Calu3 (cell line): ENCODE measurements at places on chromosomes 1 and 21. TPM values are rescaled to one million over a fixed set of nuclear protein-coding genes. Genes with fewer than 3 reads are reported as not detected.

- no peaks in the 10 kb centered on the region for H3K36me3 ChIP-seq
- no peak overlapping the region for H3K27ac ChIP-seq
- peaks cover 69% of the 10 kb centered on the region for H3K27me3 ChIP-seq
Measured at GRCh38 chr1:112172294-112172882, 182.9 kb upstream of the KCND3 start.

TMEM82 gene
- not detected in 2 replicates for total RNA-seq

DNALI1 gene
- total RNA-seq: 4.8 and 5.2 TPM in 2 replicates

NLRP3 gene
- 0.26 and 0.32 TPM in 2 replicates for total RNA-seq

DNA sequence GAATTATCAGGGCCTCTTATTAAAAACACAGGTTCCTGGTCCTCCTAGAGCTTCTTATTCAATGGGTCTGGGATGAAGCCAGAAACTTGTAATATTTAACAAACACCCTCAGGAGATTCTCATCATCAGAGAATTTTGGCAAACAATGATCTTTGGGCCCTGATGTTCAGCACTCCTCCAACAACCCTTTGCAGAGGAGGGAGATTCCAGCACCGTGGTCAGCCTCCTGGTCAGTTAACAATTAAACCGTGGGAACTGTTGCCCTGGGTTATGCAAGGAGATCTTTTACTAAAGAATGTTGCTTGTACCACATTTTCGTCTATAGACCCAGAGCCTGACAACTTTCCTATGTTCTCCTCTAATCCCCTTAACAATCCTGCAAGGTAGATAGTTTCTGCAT is 294.4 kb downstream of the PLPP3 start:
- H3K36me3 ChIP-seq: no peaks in the 10 kb centered on the region
- no peak overlapping the region for H3K4me3 ChIP-seq
- peak; percentile 71 for DNase-seq

DNA sequence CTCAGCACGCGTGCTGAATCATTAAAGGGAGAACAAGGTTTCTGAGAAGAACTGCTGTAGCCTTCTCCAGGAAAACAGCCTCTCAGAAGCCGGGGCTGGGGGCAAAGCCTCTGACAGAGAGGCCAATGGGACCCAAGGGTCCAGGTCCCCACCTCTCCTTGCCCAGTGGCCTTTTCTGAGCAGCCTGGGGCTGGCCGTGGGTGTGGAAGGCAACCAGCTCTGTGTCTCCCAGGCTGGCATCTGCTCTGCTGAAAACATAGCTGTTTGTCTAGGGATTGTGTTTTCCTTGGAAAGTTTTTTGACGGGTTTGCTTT is 261.2 kb downstream of the NPHP4 start:
- no peak overlapping the region for H3K4me3 ChIP-seq
- H3K27me3 ChIP-seq: peaks cover 49% of the 10 kb centered on the region
- no peaks in the 10 kb centered on the region for H3K4me1 ChIP-seq
- DNase-seq: no peak

LCE3E gene
- total RNA-seq: not detected in 2 replicates

DNA sequence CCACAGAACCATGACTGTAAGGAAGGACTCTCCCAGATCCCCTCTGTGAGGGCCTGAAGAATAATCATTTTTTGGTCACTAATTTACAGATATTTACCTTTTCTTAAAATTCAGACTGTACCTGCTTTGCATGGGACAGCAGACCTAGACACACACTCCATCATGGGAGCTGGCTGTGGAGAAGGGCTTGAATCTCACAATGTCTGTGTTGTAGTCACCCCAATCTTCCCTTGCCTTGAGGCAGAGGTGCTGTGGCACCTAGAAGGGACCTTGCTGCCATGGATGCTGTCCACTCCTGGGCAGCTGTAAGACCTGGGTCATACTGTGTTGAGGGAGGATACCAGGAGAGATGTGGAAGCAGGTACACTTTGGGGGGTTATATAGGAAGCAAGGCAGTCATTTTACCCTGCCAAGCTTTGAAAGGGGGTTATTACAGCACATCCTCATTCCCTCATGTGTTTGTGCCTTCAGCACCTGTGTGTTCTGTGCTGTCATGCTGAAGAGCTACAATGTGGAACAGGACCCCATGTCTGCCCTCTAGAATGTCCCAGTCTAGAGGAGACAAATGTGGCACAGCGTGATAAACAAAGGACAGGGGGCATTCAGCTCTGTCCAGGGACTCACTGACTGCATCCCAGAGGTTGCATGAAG is 27.1 kb downstream of the TRAF5 start:
- no peaks in the 10 kb centered on the region for H3K36me3 ChIP-seq
- H3K4me1 ChIP-seq: peaks cover 16% of the 10 kb centered on the region
- H3K4me3 ChIP-seq: no peak overlapping the region

DNA sequence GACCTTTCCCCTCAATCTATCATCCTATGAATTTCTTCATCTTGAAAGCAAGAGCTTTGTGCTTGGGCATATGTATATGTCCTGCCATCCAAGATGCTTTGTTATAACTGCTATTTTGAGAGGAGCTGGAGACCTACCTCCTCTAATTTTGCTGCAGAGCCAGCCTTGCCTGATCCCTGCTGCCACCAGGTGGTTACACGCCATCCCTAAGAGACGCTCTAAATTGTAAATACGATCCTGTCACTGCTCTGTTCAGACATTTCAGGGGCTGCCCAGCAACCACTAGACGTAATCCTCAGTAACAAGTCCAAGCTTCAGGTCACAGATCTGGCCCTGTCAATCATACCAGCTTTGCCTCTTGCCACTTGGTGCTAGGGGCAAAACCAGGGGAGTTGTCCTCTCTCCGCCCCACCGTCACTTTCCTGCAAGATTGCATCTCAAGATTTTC is 32.9 kb downstream of the GPA33 start:
- no peak overlapping the region for H3K4me3 ChIP-seq
- H3K4me1 ChIP-seq: peaks cover 10% of the 10 kb centered on the region
- no peaks in the 10 kb centered on the region for H3K27me3 ChIP-seq
- H3K36me3 ChIP-seq: no peaks in the 10 kb centered on the region
- DNase-seq: peak; percentile 75
- no peak overlapping the region for H3K27ac ChIP-seq

- DNase-seq: no peak
- no peak overlapping the region for H3K27ac ChIP-seq
- H3K4me1 ChIP-seq: peaks cover 17% of the 10 kb centered on the region
Measured at GRCh38 chr1:164583835-164584539, 25.0 kb downstream of the PBX1 start.

RGS8 gene
- total RNA-seq: not detected in 2 replicates

- peaks cover 4% of the 10 kb centered on the region for H3K36me3 ChIP-seq
- H3K27me3 ChIP-seq: peaks cover 85% of the 10 kb centered on the region
- no peak for DNase-seq
- H3K27ac ChIP-seq: no peak within 1 kb of the TSS
- peak within 1 kb of the TSS; percentile 64 for H3K4me3 ChIP-seq
- H3K4me1 ChIP-seq: peaks cover 16% of the 10 kb centered on the region
Measured at GRCh38 chr1:212699625-212700222, at the start of gene BATF3. Gene BATF3 (minus strand): TSS chr1:212699840. CDS start chr1:212699762, 78 bp downstream.

DNA sequence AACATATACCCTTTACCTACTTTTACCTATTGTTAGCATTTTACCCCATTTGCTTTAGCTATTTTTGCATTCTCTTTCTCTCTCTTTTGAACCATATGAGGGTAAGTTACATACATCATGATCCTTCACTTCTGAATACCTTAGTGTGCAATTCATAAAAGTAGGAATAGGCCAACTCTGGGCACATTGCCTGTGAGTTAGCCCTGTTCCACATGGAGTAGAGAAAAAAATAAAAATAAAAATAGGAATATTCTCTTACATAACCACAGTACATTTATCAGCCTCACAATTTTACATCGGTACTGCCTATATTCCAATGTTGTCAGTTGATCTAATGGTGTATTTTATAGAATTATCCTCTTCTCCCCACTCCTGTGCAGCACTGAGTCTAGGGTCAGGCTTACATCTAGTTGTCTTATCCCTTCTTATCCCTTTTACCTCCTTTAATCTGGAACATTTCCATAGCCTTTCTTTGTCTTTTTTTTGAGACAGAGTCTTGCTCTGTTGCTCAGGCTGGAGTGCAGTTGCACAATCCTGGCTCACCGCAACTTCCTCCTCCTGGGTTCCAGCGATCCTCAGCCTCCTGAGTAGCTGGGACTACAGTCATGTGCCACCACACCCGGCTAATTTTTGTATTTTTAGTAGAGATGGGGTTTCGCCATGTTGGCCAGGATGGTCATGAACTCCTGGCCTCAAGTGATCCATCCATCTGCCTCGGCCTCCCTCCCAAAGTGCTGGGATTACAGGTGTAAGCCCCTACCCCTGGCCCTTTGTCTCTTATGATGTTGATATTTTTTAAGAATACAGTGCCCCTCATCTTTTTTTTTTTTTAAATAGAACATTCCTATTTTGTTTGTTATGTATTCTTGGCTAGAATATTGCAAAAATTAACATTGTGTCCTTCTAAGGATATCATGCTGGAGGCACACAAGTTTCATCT is 11.1 kb upstream of the SLC30A1 start:
- peak; percentile 54 for DNase-seq
- peaks cover 20% of the 10 kb centered on the region for H3K4me1 ChIP-seq

DNA sequence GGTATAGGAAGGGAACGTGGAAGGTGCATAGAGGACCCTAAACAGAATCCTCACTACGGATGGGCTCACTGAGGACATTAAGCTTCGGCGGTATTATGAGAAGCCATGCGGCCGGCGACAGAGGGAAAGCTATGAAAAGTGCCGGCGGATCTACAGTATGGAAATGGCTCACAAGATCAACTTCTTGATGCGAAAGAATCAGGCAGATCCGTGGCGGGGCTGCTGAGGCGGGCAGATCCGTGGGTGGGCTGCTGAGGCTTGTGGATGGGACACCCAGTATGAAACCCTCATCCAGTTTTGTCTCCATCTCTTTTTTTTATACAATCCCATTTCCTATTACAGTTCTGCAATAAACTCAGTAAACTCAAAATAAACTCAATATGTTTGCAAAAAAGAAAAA is 95.8 kb downstream of the CRB1 start:
- no peaks in the 10 kb centered on the region for H3K36me3 ChIP-seq
- H3K4me1 ChIP-seq: no peaks in the 10 kb centered on the region
- H3K4me3 ChIP-seq: no peak overlapping the region
- no peaks in the 10 kb centered on the region for H3K27me3 ChIP-seq

DNA sequence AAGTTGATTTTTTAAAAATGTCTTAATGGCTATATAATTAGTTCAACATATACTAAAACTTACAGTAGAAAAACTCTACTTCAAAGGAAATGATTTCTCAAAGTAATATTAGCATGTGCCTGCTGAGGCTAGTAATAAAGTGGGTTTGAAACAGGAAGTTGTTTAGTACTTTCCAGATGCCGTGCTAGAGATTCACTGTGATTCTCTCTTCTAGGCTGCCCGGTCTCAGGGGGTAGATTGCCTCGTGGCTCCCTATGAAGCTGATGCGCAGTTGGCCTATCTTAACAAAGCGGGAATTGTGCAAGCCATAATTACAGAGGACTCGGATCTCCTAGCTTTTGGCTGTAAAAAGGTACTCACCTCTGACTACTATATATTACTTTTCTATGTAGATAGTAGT is 9.1 kb downstream of the EXO1 start:
- H3K4me1 ChIP-seq: no peaks in the 10 kb centered on the region
- no peak overlapping the region for H3K4me3 ChIP-seq
- no peaks in the 10 kb centered on the region for H3K36me3 ChIP-seq
- H3K27ac ChIP-seq: no peak overlapping the region
- no peak for DNase-seq
- no peaks in the 10 kb centered on the region for H3K27me3 ChIP-seq

DNA sequence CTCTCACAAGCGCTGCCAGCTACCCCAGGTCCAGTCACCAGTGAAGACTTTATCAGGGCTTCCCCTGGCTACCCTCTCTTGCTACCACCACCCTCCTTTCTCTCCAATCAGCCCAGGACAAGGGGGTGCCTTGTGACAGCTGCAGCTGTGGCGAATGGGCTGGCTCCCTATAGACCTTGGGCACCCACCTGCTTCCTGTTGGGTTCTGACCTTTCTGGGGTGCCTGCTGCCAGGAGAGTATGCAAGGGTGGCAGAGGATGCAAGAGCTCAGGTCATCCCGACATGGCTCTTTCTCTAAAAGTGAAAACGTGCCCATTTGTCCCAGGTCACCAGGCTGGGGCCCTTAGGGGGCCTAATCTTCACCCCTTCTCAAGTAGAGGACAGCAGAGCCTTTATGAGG is 6.6 kb downstream of the KLHDC8A start:
- no peak overlapping the region for H3K4me3 ChIP-seq
- no peak for DNase-seq
- H3K36me3 ChIP-seq: no peaks in the 10 kb centered on the region
- H3K4me1 ChIP-seq: peaks cover 20% of the 10 kb centered on the region
- H3K27me3 ChIP-seq: peaks cover 26% of the 10 kb centered on the region
- H3K27ac ChIP-seq: no peak overlapping the region

- H3K4me1 ChIP-seq: peaks cover 13% of the 10 kb centered on the region
- H3K27ac ChIP-seq: no peak overlapping the region
- peaks cover 18% of the 10 kb centered on the region for H3K36me3 ChIP-seq
Measured at GRCh38 chr1:23872421-23872820, 4.3 kb upstream of the FUCA1 start.

ETV3L gene
- total RNA-seq: not detected in 2 replicates

RNF186 gene
- not detected in 2 replicates for total RNA-seq

DNA sequence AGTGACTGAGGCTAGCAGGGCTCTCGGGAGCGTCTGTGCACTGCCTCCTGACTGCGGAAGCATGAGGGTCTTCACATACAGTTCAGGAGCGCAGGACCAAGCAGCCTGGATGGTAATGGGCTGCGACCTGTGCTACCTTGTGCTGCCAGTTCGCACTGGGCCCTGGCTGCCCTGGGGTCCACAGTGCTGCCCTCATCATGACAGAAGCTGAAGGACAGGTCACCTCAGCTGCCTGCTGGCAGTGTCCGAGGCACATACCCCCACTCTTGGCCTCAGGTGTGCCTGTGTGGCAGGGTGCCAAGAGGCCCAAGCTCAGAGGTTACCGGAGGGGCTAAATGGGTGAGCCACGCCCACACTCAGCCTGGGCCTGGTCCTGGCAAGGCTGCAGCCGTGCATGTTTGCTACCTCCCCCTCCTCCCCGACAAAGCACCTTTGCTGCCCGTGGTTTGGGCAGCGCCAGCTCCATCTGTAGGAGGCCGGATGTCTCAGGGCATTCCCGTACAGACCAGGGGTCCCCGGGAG is 4.4 kb downstream of the JMJD4 start:
- no peaks in the 10 kb centered on the region for H3K27me3 ChIP-seq
- peak overlapping the region; percentile 78 for H3K27ac ChIP-seq
- peaks cover 74% of the 10 kb centered on the region for H3K36me3 ChIP-seq
- H3K4me1 ChIP-seq: peaks cover 8% of the 10 kb centered on the region
- no peak for DNase-seq

HTR6 gene
- total RNA-seq: not detected in 2 replicates

DNA sequence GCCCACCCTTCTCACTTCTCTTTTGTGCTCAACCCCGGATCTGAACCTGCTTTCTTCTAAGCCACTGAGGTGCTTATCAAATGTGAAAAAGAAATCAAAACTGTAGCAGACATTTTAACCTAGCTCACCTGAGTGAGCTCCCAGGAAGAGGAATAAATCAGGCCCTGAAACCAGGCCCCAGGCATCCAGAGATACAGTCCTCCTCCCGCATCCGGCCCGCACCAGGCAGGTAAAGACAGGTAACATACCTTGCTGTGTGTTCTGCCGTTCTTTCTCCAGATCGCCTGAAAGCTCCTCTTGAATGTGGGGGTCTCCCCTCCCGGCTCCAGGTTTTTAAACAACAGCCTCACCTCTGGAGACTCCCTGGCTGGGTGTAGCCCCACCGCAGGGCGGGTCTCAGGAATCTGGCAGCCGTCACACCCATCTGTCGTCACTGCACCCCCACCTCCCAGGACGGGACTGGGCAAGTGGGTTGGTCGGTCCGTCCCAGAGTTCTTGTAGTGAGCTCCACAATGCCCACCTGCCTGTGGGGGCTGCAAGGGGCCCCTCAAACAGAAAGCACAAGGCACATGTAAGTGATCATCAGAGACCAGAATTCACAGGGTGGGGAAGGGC is at the start of gene LAMB3:
LAMB3 (minus strand) TSS at position 305 of the 615 bp plus-strand sequence. CDS start 1,481 bp downstream, outside the sequence.
- H3K27me3 ChIP-seq: no peaks in the 10 kb centered on the region
- DNase-seq: peak; percentile 95
- peaks cover 72% of the 10 kb centered on the region for H3K4me1 ChIP-seq
- H3K36me3 ChIP-seq: peaks cover 70% of the 10 kb centered on the region
- H3K4me3 ChIP-seq: peak within 1 kb of the TSS; percentile 89
- H3K27ac ChIP-seq: peak within 1 kb of the TSS; percentile 97
